Occipital lobe (tissue), 3 donors: ENCODE measurements at places on chromosomes 5 and 9. TPM values are rescaled to one million over a fixed set of nuclear protein-coding genes. Genes with fewer than 3 reads are reported as not detected.

PCDHB5 gene
- 9.7 TPM for total RNA-seq

SERF1A gene
- 20.1 TPM for total RNA-seq

SLC27A6 gene
- total RNA-seq, result 0.62 TPM

AOPEP gene
- total RNA-seq, result 32.1 TPM

GIN1 gene
- total RNA-seq, result 19.3 TPM

BHMT gene
- not detected for total RNA-seq

IFNA13 gene
- not detected for total RNA-seq

ISL1 gene
- not detected for total RNA-seq

DNA sequence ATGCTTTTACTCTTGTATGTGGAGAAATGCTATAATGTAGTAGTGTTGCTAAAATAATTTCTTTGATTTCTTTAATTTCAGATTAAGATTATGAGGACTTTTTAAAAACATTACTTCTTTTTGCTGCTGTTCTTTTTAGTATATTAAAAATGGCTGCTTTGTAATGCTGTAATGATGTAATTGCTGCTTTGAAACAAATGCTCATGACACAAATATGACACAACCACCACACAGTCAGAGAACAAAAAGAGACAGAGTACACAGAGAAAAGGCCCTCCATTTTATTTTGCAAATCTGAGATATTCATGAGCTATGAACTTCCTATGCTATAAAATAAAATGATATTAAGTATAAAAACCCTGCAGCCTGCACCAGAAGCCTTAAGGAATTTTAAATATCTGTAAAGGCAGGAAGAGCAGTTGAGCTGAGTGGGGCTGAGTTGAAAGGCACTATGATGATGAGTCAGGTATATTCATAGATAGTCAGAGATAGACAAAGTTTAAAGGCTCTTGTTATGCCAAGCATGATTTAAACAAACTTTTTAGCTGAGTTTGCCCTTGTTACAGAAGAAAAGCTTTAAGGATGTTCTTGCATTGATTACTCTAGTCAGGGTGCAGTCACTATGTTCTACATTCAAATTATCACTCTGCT lies 5.1 kb upstream of the POU5F2 start:
- no peak for DNase-seq

DNA sequence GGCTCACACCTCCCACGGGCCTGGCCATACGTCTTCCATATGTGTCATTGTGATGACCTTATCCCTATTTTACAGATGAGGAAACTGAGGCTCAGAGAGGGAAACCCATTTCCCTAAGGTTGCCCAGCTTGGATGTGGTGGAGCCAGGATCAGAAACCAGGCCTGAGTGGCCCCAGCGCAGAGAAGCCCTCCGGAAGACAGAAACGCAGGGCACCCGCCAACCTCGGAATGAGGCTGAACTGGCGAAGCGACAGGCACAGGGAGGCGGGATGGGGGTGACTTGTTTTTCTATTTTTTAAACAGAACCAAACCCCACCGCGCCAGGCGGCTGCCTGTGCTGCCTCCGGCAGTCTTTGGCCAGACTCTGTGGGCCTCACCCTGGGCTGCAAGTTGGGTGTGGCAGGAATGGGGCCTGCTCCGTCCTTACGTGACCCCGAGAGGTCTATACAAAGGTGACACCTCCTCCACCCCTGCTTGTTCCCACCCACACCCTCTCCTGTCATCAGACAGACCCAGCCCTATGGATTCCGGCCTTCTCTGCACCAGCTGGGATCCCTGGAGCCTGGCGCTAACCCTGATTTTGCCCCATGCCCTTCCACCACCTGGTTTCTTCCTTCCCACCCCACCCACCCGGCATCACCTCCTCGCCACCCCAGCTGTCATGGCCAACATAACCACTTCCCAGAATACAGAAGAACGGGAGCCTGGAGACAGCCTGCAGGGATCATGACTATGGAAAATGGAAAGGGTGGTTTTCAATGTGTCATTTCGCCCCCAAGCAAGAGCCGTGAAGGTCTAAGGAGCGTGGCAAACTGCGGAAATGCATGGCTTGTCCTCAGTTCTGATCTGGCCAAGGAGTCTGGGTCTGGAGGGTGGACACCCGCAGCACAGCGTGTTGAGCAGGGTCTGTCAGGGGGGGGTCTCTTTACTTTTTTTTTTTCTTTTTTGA lies 23.6 kb downstream of the PLPP7 start:
- no peak for DNase-seq

DNA sequence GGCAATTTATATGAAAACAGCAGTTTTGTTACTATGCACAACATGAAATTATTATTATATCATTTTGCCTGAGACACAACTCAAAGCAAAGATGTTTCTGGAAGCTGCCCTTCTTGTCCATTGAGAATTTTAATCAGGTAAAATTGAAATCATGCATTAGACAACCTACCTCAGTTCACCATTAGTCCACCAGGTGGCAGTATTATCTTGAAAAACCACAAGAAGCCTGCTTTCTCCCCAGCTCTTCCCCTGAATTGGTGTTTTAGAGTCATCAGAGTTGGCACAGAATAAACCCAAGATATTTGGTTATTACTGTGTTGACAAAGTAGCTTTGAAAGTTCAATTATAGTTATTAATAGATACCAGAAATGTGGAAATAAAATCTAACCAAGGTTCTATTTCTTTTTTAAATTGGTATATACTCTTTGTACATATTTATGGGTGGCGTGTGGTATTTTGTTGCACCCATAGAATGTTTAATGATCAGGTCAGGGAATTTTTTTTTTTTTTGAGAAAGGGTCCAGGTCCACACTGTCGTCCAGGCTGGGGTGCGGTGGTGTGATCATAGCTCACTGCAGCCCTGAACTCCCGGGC lies 25.7 kb downstream of the UTP15 start:
- DNase-seq, result no peak

GRCh38 chr9:134624621-134625181 lies 16.9 kb upstream of the COL5A1 start:
- DNase-seq, result no peak

- no peak for DNase-seq
These were observed 202.6 kb downstream of the CDH12 start for GRCh38 chr5:22650511-22650910.

GRCh38 chr5:158464383-158464782 lies 605.4 kb upstream of the CLINT1 start:
- no peak for DNase-seq

DNA sequence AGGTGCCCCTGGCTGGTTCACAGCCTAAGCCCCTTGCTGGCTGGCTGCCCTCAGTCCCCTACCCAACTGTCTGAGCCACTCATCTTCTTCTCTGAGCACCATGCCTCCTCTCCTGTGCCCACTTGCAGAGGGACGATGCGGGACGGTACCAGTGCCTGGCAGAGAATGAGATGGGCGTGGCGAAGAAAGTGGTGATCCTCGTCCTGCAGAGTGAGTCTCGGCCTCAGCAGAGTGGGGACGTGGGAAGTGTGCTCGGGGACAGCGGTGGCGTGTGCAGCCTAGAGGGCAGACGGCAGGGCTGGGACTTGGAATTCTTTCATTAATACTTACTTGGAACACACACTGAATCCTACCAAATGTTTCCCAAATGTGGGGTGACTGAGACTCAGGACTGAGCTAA lies 34.3 kb upstream of the ASS1 start:
- no peak for DNase-seq

GRCh38 chr5:5419291-5420210 lies 2.9 kb upstream of the ICE1 start:
- DNase-seq, result no peak

DNA sequence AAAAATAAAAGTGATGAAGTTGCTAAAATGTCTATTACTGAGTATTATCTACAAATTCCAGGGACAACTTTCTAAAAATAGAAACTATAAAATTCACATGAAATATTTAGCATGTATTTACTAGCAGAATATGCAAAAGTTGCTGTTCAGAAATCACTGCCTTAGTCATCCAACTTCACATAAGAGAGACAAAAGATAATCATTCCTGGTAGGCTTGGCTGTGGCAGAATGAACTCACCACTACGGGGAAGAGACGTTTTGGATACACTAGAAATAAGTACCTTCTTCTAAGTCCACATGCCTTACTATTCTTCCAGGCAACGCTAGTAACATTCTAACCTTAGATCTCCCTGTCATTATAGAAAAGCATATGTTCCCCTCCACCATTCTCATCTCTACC lies 272.2 kb downstream of the BNC2 start:
- no peak for DNase-seq

- DNase-seq, result no peak
These were observed 25.6 kb downstream of the STC2 start for GRCh38 chr5:173302546-173303155.

- DNase-seq, result no peak
These were observed 8.3 kb upstream of the ARHGEF28 start for GRCh38 chr5:73617510-73618279.

DNA sequence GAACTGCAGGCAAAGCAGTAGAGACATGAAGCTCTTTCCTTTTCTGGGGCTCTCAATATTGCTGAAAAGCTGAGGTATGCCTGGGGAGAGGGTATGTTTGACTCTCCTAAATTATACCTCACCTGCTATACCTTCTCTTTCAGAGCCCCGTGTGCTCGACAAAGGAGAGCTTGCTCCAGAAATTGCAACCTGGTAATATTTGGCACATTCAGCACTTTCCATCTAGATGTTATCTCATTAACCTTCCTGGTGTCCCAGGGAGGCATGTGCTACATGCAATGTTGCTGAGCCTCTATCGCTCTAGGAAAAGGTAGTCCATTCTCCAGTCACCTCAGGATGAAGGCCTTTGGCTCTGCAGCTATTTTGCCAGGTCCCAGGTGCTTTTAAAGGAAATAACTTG lies 78.5 kb upstream of the ZSWIM6 start:
- no peak for DNase-seq

- DNase-seq, result no peak
These were observed 71.5 kb downstream of the MRPS27 start for GRCh38 chr5:72248410-72248981.

GRCh38 chr9:97570899-97571298 lies 62.3 kb downstream of the TSTD2 start:
- peak; percentile 26 for DNase-seq

DNA sequence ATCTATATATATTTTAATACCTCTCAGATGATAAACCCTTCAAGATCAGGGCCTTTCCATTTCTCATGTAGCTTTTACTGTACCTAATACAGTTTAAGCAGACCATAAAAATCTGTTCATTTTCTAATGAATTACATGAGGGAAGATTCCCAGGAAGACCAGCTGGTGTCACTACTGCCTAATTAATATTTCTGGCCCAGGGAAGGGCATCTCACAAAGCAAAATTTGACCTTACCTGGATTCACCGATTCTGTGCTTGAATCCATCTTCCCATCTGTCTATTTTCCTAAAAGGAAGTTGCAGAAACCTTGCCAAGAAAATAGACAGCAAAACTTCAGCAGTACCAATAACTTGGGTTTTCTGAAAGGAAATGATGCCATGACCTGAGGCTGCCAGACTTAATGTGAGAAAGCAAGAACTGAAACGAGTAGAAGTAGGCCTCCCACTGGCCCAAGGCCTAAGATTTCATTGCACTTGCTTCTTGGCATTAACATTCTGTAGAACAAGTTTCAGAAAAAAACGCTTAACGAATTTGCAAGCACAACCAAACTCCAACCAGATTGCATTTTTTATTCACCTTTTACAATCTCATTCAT lies 83.0 kb upstream of the GLIS3 start:
- DNase-seq, result no peak

GRCh38 chr9:95433096-95433819 lies 83.5 kb downstream of the PTCH1 start:
- DNase-seq, result no peak

GRCh38 chr5:98031496-98031895 lies 742.0 kb upstream of the RGMB start:
- DNase-seq, result no peak

DNA sequence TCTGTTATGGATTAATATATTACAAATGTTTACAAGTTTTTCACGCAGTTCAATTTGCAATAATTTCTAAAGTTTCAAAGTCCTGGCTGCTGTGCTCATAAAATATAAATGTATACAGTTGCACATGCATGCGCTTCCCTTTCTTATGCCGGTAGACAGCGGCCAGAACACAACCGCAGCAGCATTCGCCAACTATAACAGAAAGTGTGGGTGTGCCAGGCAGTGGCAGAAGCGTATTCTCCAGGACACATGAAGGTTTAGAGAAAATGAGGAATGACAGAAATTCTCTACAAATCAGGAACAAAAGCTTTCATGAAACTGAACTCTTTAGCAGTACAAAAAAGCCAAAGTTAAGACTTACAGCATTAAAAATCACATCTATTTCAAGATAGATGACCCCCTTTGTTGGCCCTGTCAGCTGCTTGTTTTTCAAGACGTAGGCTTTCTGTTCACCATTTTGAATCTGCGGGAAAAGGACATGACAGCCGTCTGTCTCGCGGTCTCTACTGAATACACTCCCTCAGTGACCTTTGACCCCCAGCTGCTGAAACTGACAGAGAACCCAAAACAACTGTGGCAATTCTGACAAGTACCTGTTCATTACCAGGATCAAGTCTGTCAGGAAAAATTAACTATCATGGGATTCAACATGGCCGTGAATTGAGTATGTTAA lies 252.2 kb downstream of the SLF1 start:
- peak; percentile 10 for DNase-seq

DNA sequence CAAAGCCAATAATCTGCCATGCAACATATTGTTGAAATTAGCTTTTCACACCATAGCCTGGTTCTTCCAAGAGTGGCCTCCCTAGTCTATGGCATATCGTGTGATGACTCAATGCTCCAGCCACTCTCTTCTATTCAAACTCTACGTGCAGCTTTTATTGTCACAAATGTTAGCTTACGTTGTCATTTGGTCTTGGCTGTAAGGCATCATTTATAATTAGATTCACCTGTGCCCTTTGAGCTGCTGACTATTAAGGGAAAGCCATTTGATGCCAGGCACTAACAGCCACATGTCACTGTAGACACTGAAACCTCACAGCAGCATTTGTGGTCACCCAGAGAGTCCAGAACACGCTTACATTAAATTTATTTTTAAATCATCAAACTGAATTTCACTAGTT lies 66.8 kb downstream of the APBA1 start:
- DNase-seq, result no peak

- DNase-seq, result no peak
These were observed 21.2 kb downstream of the DAPK1 start for GRCh38 chr9:87518702-87519335.

DNA sequence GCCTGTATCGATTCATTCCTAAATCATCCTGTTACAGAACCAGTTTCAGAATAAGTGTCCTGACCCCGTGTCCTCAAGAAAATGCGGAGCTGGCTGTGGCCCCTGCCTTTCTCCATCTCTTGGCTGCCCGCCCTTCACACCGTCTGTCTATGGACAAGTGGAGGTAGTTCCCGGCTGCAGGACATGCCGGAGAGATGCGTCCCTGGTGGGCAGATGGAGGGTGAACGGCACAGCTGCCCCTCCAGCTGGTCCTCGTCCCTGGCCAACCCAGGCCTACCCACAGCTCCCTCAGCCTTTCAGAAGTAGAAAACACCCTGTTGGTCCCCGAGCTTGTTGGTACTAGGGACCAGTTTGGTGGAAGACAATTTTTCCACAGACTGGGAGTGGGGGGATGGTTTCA lies 14.8 kb upstream of the EXOC3 start:
- no peak for DNase-seq

DNA sequence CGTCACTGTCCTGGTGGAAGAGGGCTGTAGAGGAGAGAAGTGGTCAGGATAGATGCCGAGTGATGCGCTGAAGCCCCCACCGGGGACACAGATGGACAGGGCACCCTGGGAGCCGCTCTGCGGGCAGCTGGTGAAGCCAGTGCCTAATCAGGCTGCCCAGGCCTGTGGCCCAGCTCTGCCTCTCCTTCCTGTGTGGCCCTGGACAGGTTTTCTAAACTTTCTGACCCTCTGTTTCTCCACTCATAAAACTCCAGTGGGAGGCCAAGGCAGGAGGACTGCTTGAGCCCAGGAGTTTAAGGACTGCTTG lies 86.1 kb downstream of the C5orf15 start:
- DNase-seq, result no peak
